ENCODE measurements at places on chromosomes 2 and 18. TPM values are rescaled to one million over a fixed set of nuclear protein-coding genes. Genes with fewer than 3 reads are reported as not detected.

- no peak for DNase-seq
These were observed 532.1 kb downstream of the RNF144A start for GRCh38 chr2:7449298-7449697.

- no peak for DNase-seq
These were observed 190.8 kb upstream of the NDUFV2 start for GRCh38 chr18:8911408-8912340.

GRCh38 chr18:61876899-61877298 is 15.9 kb downstream of the RNF152 start:
- no peak for DNase-seq

The SPTBN1 gene
- total RNA-seq: 1,016 TPM

DNA sequence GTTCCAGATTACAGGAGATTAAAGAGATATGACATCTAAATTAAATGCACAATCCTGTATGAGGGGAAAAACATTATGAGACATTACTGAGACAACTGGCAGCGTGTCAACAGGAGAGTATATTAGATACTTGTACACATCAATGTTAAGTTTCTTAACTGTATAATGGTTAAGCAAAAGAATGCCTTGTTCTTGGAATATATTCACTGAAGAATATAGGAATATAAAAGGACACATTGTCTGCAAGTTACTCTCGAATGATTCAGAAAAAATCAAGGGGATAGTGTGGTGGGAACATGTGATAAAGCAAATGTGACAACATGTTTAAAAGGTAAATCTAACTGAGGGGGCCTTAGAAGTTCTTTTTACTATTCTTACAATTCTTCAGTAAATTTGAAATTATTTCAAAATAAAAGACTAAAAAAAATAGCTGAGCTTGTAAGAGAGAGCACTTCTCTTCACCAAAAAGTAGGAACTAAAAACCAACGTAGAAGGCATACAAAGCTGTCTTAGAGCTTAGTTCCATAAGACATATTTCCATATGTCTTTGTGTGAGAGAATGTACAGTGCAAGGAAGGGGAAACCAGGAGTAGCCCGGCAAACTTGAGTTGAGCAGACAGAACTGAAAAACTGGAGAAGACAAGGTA is 7.5 kb downstream of the WDPCP start:
- no peak for DNase-seq

DNA sequence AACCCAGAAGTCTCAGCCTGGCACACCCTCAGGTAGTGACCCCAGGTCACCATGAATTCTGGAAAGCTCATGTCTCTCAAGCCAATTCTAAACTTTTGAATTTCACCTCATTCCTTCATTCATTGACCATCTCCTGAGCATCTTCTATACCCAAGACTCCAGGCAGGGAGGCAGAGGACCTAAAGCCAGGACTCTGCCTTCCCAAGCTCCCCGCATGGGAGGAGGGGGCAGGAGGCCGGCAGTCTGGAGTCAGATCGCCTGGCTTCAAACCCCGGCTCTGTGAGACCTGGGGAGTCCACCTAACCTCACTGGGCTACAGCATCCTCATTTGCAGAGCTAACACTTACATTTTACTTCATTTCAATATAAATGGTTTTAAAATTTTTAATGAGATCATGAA is 59.0 kb downstream of the SMAD7 start:
- no peak for DNase-seq

- no peak for DNase-seq
These were observed 31.3 kb downstream of the NIFK start for GRCh38 chr2:121705390-121705789.
